ENCODE measurements at places on chromosomes 11 and 22.

- DNase-seq = no peak
These were observed 737 bp upstream of the MFRP start for GRCh38 chr11:119347242-119347641.

GRCh38 chr11:126973051-126973450 is 27.5 kb downstream of the KIRREL3 start:
- DNase-seq = no peak

DNA sequence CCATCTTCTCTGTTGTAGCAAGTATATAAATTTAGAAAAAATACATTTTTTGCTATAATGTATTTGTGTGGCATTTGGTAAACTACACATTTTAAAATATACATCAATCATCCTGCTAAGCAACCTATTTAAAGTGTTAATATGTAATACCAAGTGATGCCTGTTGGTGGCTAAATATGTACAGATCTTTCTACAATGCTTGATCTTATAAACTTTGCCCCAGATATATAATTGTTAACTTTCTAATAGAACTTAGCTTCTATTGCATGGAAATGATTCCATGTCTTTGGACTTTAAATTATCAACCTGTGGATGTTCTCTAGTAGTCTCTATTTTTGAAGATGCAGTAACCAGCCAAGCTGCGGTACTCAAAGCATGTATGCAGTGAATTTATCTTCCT is 1260.4 kb upstream of the RAG2 start:
- DNase-seq = no peak

GRCh38 chr22:50305923-50306566 is 1.4 kb downstream of the PLXNB2 start:
- DNase-seq = no peak

- no peak for DNase-seq
These were observed 43.6 kb downstream of the ARHGAP8 start for GRCh38 chr22:44795701-44796630.

DNA sequence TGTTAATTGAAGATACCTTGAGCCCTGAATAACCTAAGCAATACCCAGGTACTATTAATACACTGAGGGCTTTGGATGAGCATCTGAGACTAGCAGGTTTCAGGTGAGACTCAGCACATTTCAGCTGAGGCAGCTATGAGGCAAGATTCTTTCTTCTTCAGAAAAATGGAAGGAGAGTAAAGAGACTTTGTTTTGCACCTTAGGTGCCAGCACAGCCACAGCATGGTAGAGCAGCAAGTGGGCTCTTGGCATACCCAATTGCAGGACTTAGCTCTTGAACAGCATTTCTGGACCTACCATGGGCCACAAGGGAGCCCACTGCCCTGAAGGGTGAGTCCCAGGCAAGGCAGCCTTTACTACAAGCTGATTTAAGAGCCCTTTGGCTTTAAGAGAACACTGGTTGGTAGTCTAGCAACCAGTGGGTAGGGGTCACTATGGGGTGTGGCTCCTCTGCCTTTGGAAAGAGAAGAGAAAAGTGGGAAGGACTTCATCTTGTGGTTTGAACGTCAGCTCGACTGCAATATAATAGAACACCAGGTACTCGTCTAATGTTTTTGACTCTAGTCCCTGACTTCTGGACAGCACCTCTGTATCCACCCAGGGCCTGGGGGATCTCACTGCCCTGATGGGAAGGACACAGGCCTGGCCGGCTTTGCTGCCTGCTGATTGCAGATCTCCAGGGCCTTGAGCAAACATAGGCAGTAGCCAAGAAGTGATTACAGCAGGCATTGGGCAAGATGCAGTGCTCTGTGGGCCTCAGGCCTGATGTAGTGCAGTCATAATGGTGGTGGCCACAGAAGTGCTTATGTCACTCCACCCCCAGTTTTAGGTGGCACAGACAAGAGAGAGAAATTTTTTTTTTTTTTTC is 73.3 kb downstream of the GLYATL1 start:
- no peak for DNase-seq

DNA sequence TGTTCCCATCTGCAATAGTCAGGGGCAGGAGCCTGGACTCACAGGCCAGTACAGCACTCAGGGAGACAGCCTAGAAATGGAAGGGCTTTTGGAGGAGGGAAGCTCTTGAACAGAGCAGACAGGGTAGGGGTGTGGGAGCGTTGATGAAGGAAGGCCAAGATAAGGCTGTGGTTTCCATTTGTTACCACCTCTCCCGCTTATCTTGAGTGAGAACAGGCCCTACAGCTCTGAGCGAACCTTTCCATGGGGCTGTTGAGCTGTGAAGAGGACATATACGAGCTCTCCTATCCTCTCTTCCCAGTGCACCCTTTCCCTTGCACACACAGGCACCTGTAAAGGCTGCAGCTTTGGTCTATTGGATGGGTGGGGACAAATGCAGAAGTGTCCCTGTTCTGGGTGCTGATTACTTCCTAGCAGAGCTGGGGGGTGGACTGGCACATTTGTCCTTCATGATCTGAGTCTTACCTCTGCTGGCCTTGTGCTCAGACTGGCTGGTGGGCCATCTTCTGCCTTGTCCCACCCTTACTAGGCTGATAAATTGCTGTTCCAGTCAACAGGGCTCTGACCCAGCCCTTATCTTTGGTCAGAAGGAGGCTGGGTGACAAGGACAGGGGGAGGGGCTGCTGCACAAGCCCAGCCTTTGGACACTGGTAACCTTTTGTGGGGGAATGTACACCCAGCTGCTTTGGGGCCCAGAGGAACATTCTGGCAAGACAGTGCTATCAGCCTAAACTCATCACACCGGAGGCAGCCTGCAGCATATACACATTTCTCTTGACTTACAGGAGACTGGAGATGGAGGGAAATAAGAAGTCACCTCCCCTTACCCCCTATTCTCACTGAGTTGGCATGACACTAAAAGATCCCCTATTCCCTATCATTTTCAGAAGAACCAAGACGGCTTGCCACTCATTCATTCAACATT is 80.1 kb upstream of the NNMT start:
- no peak for DNase-seq

DNA sequence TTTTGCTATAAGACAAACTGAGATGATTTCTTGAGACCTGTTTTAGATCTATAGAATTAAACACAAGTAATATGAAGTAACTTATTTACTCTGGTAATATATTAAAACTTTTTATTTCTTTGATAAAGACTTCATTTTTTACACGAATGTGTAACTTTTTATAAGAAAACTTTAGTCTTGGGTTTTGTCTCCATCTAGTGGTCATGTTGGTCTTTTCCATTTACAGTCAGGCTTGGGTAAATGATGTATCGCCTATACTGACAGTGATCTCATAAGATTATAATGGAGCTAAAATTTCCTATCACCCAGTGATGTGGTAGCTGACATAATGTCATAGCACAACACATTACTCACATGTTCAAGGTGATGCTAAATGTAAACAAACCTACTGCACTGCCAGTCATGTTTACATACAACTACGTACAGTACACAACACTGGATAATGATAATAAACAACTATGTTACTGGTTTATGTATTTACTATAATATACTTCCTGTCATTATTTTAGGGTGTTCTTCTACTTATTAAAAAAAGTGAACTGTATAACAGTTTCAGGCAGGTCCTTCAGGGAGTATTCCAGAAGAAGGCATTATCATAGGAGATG is 7.5 kb upstream of the C11orf97 start:
- no peak for DNase-seq

- DNase-seq = no peak
These were observed 15.9 kb upstream of the IRAG1 start for GRCh38 chr11:10709299-10710086.
